ENCODE measurements at places on chromosomes 2 and 18.

DNA sequence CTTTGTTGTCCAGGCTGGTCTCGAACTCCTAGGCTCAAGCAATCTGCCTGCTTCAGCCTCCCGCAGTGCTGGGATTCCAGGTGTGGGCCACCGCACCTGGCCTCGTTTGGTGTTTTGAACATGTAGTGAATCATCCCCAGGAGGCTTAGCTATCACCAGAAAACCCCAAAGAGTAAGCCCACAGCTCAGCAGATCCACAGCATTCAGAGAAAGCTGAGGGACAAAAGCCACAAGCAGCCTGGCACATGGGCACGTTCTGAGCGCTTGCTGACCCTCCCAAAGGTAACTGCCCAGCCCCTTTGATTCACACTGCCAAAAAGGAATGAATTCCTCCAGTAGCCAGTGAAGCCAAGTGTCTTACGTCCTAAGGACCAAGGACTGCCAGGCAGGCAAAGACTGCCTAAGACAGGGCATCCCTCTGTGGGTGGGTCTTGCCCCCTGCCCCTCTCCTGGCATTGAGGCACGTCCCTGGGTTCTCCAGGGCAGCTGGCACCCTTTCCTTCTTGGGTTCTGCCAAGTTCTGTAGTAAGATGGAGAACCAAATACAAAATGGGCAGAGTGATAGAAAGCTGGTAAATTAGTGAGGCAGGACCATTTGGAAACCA is 31.7 kb downstream of the MBP start:
- peak overlapping the region; percentile 74 for H3K27ac ChIP-seq
- no peak for DNase-seq
- H3K27me3 ChIP-seq, result no peaks in the 10 kb centered on the region
- H3K4me1 ChIP-seq, result peaks cover 80% of the 10 kb centered on the region
- peaks cover 11% of the 10 kb centered on the region for H3K36me3 ChIP-seq
- no peak overlapping the region for H3K4me3 ChIP-seq

- H3K4me1 ChIP-seq, result peaks cover 11% of the 10 kb centered on the region
- H3K27me3 ChIP-seq, result no peaks in the 10 kb centered on the region
- no peak for DNase-seq
These were observed 11.3 kb downstream of the TANC1 start for GRCh38 chr2:158979772-158980171.

GRCh38 chr18:49997558-49997957 is 184.2 kb upstream of the ACAA2 start:
- H3K27me3 ChIP-seq, result no peaks in the 10 kb centered on the region
- no peak overlapping the region for H3K4me3 ChIP-seq
- H3K27ac ChIP-seq, result no peak overlapping the region
- DNase-seq, result no peak
- no peaks in the 10 kb centered on the region for H3K36me3 ChIP-seq

DNA sequence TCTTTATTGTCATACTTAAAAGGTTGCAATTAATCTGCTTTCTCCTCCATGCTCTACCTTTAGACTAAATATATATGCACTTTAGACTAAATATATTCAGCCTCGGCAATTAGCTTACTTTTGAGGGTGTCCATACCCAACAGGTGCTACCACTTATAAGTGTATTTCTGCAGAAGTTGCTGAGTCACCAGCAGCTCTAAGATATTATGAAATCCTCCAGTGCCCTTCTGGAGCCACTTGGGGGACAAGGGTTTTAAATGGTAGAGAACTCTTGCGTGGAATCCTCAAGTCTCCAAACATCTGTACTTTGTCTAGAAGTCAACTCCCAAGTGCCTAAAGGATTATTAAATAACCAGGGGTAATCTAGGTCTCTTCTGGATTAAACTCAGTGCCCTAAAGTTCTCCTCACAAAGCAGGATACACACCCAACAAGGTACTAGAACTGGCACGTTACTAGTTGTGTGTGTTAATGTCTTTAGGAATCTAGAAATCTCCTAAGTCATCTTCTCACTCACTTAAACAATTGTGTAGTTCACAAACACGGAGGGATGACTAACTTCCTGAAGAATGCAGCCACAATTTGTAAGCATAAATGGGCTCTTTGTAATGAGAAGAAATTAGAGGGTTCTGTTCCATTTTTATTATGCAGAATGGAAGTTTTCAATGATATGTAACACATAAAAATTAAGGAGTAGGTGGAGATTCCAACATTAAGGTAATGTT is 159.7 kb downstream of the CD226 start:
- H3K27ac ChIP-seq, result no peak overlapping the region
- H3K4me1 ChIP-seq, result no peaks in the 10 kb centered on the region
- H3K4me3 ChIP-seq, result no peak overlapping the region
- H3K36me3 ChIP-seq, result no peaks in the 10 kb centered on the region
- DNase-seq, result no peak

All from upper lobe of right lung (tissue), 1 donor.